CD4-positive, alpha-beta T cell treated with Interleukin-15 for 1 hour (primary cell): ENCODE measurements at places on chromosomes 1 and 21.

GRCh38 chr21:31530364-31530763, 129.1 kb upstream of the SOD1 start:
- DNase-seq = no peak

- DNase-seq = no peak
Observed at GRCh38 chr1:209749670-209750323, 6.1 kb upstream of the TRAF3IP3 start.

- no peak for DNase-seq
Observed at GRCh38 chr1:218430822-218431221, 85.7 kb downstream of the TGFB2 start.

DNA sequence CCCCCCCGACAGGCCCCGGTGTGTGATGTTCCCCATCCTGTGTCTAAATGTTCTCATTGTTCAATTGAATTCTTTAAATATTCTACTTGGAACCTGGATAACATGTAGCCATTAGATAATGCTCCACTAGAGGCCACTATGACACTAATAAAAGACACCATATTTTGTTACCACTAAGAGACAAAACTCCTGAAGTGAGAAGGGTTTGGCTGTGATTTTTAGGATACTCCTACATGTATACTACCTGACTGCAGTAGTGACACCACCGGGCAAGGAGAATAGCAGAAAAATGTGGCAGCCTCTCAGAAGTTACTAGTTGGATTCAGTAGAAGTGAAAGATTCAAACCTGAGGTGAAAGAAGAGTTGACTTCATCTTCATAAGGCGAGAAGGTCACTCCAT, 36.0 kb downstream of the F5 start:
- DNase-seq = no peak

- DNase-seq = no peak
Observed at GRCh38 chr1:67687198-67687545, 2.2 kb downstream of the GADD45A start.

DNA sequence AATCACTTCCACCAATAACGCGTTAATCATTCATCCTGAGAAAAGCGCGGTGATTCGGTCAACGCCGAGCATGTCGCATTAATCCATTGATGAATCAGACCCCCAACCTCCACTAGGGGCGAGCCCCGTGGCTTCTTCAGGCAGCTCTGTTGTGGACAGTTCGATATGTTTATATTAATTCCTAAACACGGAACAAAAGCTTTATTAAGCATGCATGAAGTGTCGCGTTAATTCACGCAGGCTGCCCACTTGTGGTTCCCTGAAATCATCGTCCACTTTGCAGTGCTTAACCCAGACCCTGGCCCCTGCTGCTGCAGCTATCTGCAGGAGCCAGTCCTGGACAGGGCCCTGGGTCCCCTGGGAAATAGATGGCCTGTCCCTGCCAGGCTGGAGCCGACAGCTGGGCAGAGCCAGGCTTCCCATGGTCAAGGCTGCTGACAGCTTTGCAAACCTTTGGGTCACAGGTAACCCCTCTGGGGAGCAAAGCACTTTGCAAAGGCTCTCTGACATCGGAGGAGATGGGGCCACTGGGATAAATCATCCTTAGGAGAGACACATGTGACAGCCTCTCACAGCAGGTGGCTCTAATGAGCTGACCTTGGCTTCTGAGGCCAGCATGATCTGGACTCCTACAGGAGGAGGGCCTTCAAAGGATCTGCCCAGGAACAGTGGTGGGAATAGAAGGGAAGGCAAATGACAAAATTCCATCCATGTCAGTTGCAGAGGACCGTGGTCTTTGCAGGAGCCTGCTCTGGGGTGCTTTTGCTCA, 137.0 kb upstream of the AJAP1 start:
- DNase-seq = no peak

DNA sequence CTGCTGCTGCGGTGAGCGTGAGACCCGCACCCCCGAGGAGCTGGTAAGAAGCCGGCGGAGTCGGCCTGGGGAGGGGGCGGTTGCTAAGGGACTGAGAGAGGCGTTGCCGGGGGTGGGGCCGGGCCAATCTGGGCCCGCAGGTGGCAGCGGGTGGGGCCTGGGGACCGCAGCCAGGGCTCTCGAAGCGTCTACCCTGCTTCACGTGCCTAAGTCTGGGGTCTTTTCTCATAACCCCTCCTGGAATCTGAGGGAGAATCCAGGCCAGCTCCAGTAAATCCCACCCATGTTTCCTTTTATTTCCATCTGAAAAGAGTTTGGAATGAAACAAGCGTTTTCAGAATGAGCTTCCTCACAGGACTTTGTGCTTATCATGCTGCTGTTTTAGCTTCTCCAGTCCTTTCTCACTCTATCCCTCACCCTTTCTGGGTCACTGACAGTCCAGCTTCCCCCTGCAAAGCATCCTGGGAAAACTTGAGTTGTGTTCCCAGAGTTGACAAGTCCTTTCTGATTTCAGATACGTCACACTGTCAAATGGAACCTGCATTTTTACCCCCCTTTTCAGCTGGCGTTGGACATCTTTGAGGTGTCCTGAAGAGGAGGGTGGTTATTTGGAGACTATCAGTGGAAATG, 431 bp downstream of the CLCN6 start:
- DNase-seq = peak; percentile 28

- no peak for DNase-seq
Observed at GRCh38 chr1:44608141-44608540, 66.1 kb downstream of the TMEM53 start.

DNA sequence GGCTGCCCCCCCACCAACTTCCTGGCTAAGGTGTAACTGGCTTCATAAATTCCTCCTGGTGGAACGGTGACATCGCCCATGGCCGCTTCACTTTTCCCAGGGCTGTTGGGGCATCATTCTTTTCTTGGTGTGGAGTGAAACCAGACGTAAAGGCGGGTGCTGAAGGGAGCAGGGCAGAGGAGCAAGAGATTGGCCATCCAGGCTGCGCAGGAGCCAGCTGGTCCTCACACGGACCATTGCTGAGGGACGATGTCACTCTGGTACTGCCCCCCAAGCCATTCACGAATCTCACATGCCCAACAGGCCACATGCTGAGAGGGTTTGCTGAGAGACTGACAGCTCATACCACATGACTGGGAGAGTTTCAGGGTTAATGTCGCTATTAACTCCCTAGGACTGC, 10.5 kb upstream of the PKP1 start:
- DNase-seq = no peak

DNA sequence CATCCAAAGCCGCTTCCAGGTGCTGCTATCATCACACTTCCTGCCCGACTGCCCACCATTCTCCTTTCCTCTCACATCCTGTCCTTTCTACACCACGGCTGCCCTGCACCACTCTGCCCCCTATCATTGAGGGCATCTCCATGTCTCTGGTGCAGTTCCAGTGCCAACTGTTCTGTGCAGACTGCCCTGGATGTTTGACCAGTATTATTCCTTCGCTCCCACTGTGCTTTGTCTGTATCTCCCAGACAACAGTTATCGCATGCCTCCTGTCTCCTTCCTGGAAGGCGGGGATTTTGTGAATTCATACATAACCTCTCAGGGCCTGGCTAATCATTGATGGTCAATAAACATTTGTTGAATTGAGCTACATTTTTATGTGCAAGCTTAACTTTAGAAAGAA, 63.6 kb upstream of the GNG12 start:
- DNase-seq = no peak

DNA sequence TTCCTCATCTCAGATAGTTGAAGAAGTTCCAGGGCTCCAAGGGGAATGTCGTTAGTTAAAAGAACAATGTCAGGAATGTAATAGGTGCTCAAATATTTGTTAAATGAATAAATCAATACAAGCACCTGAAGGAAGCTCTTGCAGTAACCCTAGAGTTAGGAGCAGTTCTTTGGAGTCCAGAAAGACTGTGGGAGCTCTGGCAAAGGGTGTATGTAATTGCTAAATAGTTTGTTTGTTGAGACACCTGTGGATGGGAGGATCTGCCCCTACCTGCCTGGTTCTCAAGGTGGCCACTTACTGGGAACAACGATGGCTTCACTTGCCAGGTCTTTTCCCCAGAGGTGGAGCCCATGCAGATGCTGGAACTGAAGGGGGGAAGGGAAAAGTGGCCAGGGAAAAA, 27.5 kb upstream of the JUN start:
- no peak for DNase-seq

DNA sequence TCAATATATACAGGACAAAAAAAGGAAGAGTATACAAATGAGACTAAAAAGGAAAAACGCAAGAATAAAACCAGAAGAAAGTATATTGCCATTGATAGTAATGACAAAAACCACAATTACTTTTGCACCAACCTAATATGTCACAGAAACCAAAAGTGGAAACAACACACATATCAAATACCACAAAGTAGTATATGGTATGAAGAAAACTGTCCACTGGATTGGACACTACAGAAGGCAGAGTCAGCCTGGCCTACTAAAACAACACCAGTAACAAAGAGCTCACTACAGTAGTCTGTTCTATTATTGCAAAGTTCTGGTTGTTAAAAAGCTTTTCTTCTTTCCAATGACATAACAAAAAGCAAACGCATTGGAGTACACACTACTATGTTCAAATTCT, 17.7 kb downstream of the TESK2 start:
- no peak for DNase-seq

GRCh38 chr1:150065184-150065871, 2.2 kb upstream of the VPS45 start:
- DNase-seq = no peak

DNA sequence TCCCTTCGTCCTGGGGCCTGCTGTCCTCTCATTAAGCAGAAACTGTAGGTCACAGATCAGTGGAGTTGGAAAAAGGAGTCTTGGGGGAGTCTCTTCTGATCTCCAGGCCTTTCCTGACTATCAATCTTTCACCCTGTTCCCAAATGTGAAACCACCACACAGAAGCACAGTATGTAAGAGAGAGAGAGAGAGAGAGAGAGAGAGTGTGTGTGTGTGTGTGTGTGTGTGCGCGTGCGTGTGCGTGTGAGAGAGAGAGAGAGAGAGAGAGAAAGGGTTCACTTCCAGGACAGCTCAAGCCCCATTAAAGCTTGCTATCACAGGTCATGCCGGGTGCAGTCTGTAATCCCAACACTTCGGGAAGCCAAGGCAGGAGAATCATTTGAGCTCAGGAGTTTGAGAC, 1.5 kb upstream of the TTC24 start:
- DNase-seq = no peak

- no peak for DNase-seq
Observed at GRCh38 chr21:16071092-16071491, 341.3 kb downstream of the USP25 start.

GRCh38 chr1:36664571-36665287, 182.0 kb upstream of the CSF3R start:
- no peak for DNase-seq

DNA sequence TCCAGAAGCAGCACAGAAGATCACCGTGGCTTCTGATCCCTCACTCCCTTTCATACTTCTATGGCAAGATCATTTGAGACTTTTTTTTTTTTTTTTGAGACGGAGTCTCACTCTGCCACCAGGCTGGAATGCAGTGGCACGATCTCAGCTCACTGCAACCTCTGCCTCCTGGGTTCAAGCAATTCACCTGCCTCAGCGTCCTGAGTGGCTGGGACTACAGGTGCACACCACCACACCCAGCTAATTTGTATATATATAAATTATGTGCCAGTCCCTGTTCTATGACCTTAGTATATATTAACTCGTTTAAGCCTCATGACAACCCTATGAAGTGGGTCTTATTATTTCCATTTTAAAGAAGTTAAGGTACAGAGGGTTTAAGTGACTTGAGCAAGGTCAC, 298.5 kb downstream of the VAV3 start:
- DNase-seq = no peak

DNA sequence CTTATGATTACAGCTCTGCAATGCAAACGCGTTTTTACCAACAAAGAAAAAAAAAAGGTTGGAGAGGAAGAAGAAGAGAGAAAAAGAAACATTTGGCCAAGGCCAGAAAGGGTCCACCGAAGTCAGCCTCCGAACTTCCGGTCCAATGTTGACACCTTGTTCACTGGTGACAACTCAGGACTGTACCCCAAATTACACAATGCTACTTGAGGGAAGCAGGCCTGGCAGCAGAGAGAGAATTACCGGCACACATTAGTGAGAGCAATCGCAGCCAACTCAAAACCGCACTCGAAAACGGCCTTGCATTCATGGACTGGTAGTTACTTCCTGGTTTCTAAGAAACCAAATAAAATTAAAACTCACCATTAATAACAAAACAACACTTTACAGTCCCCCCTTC, 652.5 kb downstream of the KIF26B start:
- peak; percentile 24 for DNase-seq

GRCh38 chr1:155052439-155053395, 1.6 kb downstream of the ADAM15 start:
- DNase-seq = no peak

GRCh38 chr1:22969304-22969709, 3.4 kb downstream of the LACTBL1 start:
- no peak for DNase-seq

DNA sequence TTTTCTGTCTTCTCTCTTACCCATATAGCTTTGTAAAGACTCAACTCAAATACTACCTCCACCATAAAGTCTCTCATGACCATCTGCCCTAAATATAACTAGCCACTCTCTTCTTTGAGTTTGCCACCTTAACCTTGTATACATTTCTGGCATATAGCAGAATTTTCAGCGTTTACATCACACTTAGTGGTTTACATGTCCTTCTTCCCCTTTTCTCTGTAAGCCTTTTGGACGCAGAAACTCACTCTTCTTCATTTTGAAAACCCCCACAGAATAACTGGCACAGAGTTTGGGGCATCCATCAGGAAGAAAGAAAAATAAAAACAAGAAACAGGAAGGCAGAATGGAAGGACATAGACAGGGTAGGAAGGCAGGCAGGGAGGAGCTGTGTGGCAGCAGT, 131.8 kb upstream of the DUSP10 start:
- no peak for DNase-seq

GRCh38 chr1:152442301-152442700, 28.2 kb upstream of the CRNN start:
- no peak for DNase-seq

DNA sequence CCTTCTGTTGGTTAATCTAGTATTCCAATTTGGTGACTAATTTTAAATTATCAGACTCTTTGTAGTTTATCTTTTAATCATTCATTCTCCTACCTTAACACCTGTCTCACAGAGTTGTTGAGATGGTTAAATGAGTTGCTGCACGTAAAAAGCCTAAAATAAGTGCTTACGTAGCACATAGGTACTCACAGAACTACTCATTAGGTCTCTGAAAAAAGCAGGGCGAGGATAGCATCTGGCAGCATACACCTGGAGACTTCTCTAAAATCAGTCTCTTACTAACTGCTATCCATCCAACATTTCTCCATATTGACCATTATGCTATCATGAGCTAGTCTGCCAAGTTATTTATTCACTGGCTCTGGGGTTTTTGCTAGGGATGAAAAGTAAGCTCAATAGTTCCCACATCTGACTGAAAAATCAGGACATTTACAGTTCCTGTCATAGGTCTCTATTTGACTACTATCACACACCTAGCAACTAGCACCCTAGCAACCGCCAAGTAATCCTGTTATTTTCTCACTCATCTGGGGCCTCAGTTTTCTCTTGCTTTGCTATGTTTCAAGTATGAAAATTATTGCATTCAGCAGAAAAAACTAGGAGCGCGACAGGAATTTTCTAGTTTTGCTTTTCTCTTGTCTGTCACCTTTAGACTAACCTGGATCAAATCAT, 11.2 kb downstream of the CSDE1 start:
- DNase-seq = no peak

- DNase-seq = no peak
Observed at GRCh38 chr1:215252164-215252563, 169.6 kb downstream of the KCNK2 start.
